ENCODE measurements at places on chromosomes 5 and 9. TPM values are rescaled to one million over a fixed set of nuclear protein-coding genes. Genes with fewer than 3 reads are reported as not detected.

DNA sequence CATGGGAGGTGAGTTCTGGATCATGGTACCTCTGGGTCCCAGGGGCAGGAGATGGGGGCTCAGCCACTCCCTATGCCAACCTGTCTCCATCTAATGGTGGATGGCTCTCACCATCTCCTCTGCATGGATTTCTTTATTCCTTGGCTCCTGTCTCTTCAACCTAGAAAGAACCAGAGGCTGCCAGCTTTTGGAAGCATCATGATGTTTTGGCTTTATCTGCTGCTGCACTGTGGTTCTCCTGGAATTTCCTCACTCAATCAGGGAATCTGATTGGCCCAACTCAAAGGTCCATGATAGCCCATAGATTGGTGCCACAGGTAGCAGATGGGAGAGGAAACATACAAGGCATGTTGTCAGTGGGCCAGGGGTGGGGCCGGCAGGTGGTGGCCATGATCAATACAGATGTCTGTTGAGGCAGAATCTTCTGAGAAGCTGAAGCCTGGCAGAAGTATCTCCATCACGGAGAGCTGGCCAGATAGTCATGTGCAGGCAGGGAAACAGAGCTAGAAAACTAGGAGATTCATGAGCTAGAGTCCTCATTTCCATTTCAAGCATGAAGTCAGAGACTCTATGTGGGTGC is 158.2 kb downstream of the MACROH2A1 start:
- H3K27ac ChIP-seq, result no peak overlapping the region
- no peaks in the 10 kb centered on the region for H3K36me3 ChIP-seq
- DNase-seq, result peak; percentile 57
- H3K4me3 ChIP-seq, result no peak overlapping the region
- peaks cover 33% of the 10 kb centered on the region for H3K4me1 ChIP-seq

DNA sequence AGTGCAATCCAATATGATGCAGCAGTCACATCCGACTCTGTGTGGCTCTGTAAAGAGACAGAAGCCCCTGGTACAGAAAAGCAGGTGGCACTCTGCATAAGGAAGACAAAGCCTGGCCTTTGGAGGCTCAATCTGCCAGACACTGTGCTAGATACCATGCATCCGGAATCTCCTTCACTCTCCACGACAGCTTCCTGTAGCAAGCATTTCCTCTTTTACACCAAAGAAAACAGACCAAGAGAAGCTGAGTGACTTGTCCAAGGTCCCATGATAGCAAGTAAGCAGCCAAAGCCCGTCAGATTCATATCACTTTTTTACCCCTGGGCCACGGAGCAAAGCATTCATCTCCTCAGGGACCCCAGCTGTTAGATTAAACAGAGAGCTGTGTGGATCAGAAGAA is 64.2 kb upstream of the SMIM23 start:
- no peak overlapping the region for H3K27ac ChIP-seq
- H3K4me1 ChIP-seq, result peaks cover 2% of the 10 kb centered on the region
- no peak overlapping the region for H3K4me3 ChIP-seq

DNA sequence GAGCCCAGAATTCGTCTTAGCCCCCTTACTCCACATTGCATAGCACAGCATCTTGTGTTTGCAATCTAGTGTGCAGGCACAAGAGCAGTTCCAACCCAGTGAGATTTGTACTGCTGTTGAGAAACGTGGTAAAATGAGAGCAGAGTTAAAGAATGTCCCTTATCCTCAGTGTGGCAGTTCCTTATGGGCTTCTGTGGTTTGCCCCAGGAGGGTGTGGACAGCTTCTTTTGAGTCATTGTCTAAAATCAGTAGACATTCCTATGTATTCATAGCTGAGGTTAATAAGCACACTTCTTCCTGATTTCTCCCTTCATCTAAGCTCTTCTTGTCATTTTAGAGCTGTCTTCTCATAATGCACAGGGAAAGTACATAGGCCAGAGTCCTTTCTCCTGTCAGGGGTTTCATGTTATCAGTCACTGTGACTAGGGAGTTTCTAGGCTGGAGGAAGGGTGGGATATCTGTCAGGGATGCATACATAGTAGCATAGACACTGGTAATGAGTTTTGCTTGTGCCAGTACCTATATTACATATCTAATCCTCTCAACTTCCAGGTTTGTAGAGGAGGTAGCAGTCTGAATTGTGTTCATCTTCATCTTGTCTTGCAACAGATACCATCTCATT is 2.0 kb upstream of the CAVIN4 start:
- no peak overlapping the region for H3K4me3 ChIP-seq
- no peak overlapping the region for H3K27ac ChIP-seq
- no peak for DNase-seq
- peaks cover 17% of the 10 kb centered on the region for H3K36me3 ChIP-seq
- peaks cover 3% of the 10 kb centered on the region for H3K4me1 ChIP-seq
- no peaks in the 10 kb centered on the region for H3K27me3 ChIP-seq

DNA sequence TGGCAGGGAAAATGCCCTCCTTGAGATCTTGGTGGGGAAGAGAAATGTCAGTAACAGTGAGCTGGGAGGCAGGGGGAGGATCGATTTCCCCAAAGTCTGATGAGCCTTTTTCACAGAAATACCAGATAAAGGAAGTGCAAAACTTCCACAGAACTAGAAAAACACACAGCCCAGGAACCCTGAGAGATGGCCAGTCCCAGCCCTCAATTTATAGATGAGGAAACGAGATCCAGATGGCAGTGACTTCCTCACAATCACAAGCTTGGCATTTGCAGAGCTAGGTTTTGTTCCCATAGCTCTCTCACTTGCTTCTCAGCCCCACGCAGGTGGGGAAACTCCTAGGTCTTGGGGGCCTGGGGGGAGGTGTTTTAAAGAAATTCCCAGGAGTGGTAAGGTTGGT is 3.8 kb upstream of the GGTA1 start:
- no peak for DNase-seq
- H3K36me3 ChIP-seq, result no peaks in the 10 kb centered on the region
- peak overlapping the region; percentile 84 for H3K27ac ChIP-seq

- no peak overlapping the region for H3K27ac ChIP-seq
- H3K27me3 ChIP-seq, result peaks cover 8% of the 10 kb centered on the region
- DNase-seq, result no peak
- H3K4me3 ChIP-seq, result no peak overlapping the region
- H3K4me1 ChIP-seq, result no peaks in the 10 kb centered on the region
Observed at GRCh38 chr9:72986522-72987116, 33.8 kb upstream of the ALDH1A1 start.

DNA sequence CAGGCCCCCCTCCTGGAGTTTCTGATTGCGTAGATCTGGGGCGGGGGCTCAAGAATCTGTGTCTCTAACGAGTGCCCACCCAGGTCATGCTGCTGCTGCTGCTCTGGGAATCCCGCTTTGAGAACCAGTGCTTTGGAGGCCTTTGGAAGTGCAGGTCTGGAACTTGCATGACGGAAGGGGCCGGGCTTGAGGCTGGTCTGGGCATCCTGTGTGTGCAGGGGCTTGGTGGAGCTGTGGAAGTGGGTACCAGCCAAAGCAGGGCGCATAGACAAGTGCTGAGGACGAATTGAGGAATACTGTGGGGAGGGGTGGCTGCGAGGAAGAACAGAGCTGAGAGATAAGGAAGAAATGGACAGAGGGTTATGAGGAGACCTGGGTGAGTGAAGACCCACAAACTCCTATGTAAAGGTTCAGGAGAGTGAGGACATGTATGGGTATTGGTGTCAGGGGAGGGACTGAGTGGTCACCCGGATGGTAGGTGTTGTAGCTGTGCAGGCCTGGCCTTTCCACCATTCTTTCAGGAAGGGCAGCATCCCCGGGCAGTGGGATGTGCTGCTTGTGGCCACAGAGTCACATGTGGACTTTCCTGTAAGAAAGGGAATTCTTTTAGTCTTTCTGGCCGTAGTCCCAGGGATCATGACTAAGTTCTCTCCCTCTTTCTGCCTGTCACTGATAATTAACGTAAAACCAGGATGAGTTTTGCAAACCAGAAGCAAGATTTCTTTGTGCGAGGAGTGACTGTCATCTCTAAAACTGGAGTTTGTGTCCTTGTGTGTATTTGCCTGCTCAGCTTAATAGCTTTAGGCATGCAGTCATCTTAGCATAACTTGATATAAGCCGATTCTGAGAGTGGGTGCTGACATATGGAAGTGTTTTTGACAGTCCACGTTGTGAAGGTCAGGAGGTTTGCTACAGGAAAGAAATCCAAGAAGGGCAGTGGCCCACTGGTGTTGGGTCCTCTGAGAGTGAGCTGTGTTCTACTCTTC is 43.3 kb upstream of the TJP2 start:
- peaks cover 40% of the 10 kb centered on the region for H3K4me1 ChIP-seq
- H3K27ac ChIP-seq, result peak overlapping the region; percentile 87
- H3K4me3 ChIP-seq, result peak overlapping the region; percentile 12
- DNase-seq, result peak; percentile 79
- no peaks in the 10 kb centered on the region for H3K27me3 ChIP-seq

DNA sequence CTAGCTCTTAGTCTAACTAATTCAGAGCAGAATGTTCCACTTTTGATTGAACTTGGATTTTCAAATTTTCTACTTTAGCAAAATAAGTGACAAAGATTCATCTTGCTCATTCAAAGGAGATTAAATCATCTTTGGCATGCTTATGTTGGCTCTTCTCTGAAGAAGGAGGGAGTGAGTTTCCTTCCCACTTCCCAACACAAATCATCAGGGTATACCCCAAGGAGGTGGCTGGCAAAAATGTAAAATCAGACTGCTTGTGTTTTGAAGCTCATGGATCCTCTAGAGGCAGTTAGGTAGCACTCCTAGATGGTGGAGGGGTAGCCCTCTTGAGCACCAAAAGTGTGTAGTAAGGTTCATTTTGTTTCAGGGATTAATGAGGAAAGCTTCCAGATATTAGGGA is 343.1 kb downstream of the OSTF1 start:
- H3K36me3 ChIP-seq, result no peaks in the 10 kb centered on the region
- no peak for DNase-seq
- H3K27ac ChIP-seq, result peak overlapping the region; percentile 79

DNA sequence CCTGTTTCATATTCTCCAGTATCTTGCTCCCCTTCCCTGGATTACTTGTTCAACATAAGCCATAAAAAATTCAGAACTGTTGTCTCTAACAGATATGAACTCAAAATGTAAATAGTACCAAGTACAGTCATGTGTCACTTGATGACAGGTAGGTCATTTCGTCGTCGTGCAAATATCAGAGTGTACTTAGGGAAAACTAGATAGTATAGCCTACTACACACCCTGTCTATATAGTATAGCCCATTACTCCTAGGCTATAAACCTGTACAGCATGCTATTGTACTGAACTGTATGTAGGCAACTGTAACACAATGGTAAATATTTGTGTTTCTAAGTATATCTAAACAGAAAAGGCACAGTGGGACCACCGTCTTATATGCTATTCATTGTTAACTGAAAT is 39.1 kb downstream of the SMIM15 start:
- H3K4me1 ChIP-seq, result no peaks in the 10 kb centered on the region
- no peak overlapping the region for H3K4me3 ChIP-seq
- peaks cover 1% of the 10 kb centered on the region for H3K36me3 ChIP-seq
- H3K27me3 ChIP-seq, result no peaks in the 10 kb centered on the region
- DNase-seq, result no peak

DNA sequence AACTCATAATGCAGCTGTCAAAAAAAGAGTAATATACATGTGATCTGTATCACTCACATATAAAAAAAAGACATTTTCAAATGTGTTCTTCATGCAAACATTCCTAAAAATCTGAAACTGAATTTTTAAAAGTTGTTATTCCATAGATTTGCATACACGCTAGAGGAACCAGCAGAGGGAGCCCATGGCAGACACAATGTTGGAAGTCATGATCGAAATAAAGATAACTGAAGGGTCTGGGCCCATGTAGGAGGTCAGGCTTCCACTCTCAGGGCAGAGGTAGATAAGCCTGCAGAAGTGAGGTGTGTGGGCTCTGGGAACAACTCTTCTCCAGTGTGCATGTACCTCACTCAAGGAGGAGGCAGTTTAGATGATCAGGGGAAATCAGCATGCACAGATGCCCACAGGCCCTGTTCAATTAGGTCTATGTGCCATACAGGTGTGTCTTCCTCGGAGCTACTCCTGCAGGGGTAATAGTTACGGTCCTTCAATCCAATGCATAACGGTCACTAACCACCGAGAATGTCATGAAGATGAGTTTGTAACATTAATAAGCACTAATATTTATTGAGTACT is 208.6 kb downstream of the EPB41L4A start:
- H3K4me3 ChIP-seq, result no peak overlapping the region
- H3K4me1 ChIP-seq, result peaks cover 3% of the 10 kb centered on the region
- peaks cover 4% of the 10 kb centered on the region for H3K27me3 ChIP-seq
- no peak for DNase-seq
- no peak overlapping the region for H3K27ac ChIP-seq

- peaks cover 13% of the 10 kb centered on the region for H3K4me1 ChIP-seq
- H3K27me3 ChIP-seq, result no peaks in the 10 kb centered on the region
- H3K27ac ChIP-seq, result no peak overlapping the region
- DNase-seq, result no peak
- H3K4me3 ChIP-seq, result no peak overlapping the region
Observed at GRCh38 chr9:85215961-85216360, 525.8 kb downstream of the AGTPBP1 start.

DNA sequence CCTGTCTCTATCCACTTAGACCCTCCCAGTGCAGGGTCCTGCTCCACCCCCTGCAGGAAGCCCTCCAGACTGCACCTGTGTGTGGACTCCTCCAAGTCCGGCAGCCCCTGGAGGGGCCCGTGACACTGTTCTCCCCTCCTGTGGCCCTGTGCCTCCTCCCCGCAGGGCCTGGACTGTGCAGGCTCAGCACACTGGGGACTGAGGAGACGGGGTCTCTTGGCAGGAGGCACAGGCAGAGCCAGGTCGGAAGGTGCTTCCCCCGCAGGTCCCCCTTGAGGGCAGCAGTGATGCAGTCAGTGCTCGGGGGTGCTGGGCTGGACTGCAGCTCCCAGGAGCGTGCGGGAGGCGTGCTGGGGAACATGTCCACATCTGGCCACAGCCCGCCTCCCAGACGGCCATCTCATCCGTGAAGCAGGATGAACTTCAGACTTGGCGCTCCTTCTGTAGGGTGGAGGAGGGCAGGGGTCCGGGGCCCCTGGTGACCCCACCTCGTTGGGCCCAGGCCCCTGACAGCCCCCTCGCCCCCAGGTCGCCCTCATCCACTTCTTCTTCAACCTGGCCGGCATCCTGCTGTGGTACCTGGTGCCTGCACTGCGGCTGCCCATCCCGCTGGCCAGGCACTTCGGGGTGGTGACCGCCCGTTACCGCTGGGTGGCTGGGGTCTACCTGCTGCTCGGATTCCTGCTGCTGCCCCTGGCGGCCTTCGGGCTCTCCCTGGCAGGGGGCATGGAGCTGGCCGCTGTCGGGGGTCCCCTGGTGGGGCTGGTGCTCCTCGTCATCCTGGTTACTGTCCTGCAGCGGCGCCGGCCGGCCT is 4.9 kb downstream of the SLC34A3 start:
- H3K27ac ChIP-seq, result no peak overlapping the region
- peaks cover 14% of the 10 kb centered on the region for H3K4me1 ChIP-seq
- no peaks in the 10 kb centered on the region for H3K36me3 ChIP-seq
- no peaks in the 10 kb centered on the region for H3K27me3 ChIP-seq
- H3K4me3 ChIP-seq, result no peak overlapping the region

- no peak within 1 kb of the TSS for H3K4me3 ChIP-seq
- peaks cover 7% of the 10 kb centered on the region for H3K4me1 ChIP-seq
- no peaks in the 10 kb centered on the region for H3K36me3 ChIP-seq
- no peak for DNase-seq
Observed at GRCh38 chr5:191036-191948, at the start of gene LRRC14B. Gene LRRC14B (plus strand): TSS chr5:191495. CDS start chr5:191539, 44 bp downstream.

- no peaks in the 10 kb centered on the region for H3K27me3 ChIP-seq
- H3K27ac ChIP-seq, result no peak overlapping the region
- H3K4me3 ChIP-seq, result no peak overlapping the region
- DNase-seq, result peak; percentile 76
- peaks cover 17% of the 10 kb centered on the region for H3K36me3 ChIP-seq
- peaks cover 4% of the 10 kb centered on the region for H3K4me1 ChIP-seq
Observed at GRCh38 chr9:98780059-98780749, 16.2 kb downstream of the ANKS6 start.

The CDKN2B-AS1 gene
- total RNA-seq, result 5.2 TPM

The C5orf58 gene
- not detected for total RNA-seq

The EPB41L4B gene
- total RNA-seq, result 19.3 TPM

The ENG gene
- 140 TPM for total RNA-seq

The SPATA31A3 gene
- not detected for total RNA-seq

The STPG3 gene
- total RNA-seq, result 0.50 TPM

The GFI1B gene
- total RNA-seq, result not detected

The MEGF10 gene
- 39.8 TPM for total RNA-seq
